ENCODE measurements at places on chromosomes 3 and 15. TPM values are rescaled to one million over a fixed set of nuclear protein-coding genes. Genes with fewer than 3 reads are reported as not detected.

DNA sequence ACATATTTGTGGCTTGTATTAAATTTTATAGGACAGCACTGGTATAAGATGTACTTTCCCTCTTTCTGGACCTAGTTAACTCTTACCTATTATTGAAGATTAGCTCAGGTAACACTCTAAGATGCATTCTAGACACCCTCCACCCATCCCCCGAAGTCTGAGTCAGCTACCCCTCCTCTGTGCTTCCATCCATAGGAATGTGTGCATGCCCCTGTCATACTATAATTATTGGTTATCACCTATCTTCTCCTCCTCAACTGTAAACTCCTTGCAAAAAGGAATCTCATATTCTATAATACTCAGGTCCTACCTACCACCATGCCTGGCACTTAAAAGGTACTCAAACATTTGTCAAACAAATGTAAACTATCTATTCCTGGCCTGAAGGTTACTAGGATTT is 3.0 kb downstream of the PEAK1 start:
- no peak for DNase-seq

DNA sequence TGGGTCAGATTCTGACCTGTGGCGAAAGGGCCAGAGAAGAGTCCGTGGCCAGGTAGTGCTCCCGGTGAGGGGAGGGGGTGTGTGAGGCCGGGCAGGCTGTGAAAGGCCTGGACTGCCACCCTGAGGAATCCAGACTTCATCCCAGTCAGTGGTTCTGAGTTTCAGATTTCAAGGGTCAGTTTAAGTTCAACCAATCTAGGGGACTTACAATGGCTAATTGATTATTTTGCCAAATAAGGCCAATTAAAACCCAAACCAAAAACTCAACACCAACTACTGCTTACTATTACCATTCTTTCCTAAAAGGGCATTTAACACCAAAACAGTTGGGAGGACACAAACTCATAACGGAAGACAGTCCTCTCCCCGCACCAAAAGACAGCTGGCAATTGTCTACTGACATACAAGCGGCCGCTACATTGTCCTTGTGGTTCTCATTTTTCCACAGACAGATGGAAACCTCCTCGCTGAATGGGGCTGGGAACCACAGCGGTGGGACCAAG is 30.5 kb downstream of the TMEM44 start:
- DNase-seq, result no peak

GRCh38 chr15:68488966-68489365 is 57.0 kb upstream of the ITGA11 start:
- no peak for DNase-seq

Gene CFAP44
- total RNA-seq, result 4.8 TPM

DNA sequence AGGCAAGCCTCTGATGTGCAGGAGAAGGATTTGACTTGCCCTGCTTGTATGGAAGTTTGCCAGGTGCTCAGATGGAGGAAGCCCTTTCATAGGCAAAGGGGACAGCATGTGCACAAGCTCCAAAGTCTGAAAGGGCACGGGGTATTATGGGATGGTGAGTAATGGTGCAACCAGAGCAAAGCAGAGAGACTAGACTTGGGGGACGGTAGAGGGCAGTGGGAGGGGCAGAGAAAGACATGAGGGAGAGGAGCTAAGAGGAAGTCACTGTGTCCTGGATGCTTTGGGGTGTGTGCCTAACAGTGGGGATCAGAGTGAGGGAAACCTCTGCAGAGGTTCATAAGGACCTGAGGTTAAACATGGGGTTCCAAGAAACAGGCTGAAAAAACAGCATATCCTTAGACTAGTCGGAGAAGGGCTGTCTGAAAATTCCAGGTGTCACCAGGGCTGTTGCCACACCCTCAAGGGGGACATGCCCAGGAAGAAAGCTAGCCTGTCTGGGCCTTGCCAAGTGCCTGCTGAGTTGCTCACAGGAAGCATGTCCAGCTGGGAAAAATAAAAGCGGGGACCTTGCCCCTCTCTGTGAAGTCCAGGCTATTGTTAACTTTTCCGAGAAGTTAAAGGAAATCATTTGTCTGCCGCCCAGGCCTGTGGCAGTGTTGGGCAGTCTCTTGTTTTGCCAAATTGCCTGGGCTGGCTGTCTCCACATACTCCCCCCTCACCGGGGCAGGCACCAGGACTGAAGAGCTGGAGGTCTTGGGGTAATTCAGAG is 47.1 kb downstream of the HRH1 start:
- DNase-seq, result peak; percentile 56

GRCh38 chr15:89898614-89899294 is 5.0 kb upstream of the AP3S2 start:
- DNase-seq, result no peak

Gene SLC26A6
- 15.4 TPM for total RNA-seq

- DNase-seq, result no peak
These were observed 223.5 kb downstream of the ABHD5 start for GRCh38 chr3:43914269-43914668.

- DNase-seq, result no peak
These were observed 1.7 kb upstream of the PLCB2 start for GRCh38 chr15:40309344-40309862.

GRCh38 chr15:90807786-90808086 is 60.7 kb upstream of the FURIN start:
- DNase-seq, result no peak

Gene CATSPER2
- 1.2 TPM for total RNA-seq

DNA sequence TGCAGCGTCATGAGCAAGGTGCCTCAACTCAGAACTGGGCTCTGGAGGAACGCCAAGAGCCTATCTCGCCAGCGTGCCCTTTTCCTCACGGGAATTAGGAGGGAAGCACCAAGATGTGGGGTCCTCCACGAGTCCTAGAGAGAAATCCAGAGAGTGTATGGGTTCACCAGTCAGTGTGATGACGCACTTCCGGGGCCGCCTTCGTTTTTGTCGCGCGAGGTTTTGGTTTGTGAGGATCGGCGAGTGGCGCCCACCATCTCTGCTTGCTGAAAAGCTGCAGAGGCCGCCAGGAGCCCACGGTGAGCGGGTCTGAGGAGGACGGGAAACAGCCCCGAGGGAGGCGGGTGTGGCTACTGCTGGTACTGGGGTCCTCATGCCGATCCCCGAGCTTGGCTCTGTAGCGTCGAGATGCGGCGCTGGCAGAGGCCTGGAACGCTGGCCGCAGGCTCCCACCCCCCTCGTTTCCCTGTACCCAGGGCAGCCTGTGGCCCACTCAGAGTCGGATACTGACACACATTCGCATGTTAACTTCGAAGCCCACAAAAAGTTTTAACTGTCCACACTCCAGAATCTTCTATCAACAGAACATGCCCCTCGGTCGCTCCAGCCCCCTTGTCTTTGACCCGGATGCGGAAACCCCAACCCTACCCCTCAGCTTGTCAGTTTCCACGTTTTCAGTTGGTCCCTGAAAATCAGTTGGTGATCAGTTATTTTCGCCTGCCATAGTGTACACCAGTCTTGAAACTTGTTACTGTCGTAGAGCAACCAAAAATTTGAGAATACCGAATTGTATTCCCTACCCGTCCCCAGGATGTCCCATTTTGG is 30.4 kb downstream of the ZNF662 start:
- peak; percentile 84 for DNase-seq

DNA sequence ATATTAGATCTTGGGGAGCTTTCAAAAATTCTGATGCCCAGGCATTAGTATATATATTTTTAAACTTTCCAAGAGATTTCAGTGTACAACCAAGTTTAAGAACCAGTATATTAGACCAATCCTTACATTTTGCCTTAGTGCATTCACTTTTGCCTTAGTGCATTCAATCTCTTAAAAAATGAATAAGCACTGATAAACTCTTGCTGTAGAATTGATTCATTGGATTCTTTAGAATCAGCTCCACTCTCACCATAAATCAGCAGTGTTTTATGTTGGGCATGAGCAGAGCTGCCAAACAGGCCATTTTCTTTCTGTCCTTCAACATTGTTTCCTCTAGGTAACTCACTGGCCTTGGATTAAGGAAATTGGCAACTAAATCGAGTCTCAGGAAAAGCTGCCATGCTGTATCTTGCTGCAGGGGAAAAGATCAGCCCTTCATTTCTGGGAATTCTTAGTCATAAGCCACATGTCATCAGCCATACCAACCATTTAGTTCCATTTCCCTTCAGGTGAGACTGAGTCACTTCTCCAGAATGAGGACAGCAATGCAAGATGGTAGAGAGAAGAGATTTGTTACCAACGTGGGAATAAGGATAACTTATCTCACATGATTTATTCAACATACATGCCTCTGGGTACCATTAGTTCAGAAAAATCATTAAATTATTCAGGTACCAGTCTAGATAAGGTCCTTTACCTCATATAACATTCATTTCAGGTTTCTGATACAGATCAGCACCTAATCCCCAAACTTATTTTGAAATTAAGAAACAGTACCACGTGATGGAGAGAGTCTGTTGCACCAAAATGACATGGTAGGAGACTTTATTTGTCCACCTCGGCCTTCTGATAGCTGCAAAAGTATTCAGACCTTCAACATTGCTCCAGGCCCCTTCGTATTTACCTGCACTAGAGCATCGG is 192.5 kb downstream of the P3H2 start:
- DNase-seq, result no peak

GRCh38 chr3:8732413-8732812 is 1.2 kb upstream of the CAV3 start:
- DNase-seq, result no peak

Gene GABPB1
- total RNA-seq, result 11.2 TPM

DNA sequence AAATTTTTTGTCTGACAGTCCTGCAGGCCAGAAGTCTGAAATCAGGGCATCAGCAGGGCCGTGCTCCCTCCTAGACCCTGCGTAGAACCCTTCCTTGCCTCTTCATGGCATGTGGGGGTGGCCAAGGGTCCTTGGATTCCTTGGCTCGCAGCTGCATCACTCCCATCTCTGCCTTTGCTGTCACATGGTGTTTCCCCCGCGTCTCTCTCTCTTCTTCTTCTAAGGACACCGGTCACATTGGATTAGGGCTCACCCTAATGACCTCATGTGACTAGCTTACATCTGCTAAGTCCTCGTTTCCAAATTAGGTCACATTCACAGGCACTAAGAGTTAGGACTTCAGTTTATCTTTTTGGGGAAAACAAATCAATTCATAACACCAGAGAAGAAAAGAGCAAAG is 12.0 kb downstream of the SLCO3A1 start:
- no peak for DNase-seq

DNA sequence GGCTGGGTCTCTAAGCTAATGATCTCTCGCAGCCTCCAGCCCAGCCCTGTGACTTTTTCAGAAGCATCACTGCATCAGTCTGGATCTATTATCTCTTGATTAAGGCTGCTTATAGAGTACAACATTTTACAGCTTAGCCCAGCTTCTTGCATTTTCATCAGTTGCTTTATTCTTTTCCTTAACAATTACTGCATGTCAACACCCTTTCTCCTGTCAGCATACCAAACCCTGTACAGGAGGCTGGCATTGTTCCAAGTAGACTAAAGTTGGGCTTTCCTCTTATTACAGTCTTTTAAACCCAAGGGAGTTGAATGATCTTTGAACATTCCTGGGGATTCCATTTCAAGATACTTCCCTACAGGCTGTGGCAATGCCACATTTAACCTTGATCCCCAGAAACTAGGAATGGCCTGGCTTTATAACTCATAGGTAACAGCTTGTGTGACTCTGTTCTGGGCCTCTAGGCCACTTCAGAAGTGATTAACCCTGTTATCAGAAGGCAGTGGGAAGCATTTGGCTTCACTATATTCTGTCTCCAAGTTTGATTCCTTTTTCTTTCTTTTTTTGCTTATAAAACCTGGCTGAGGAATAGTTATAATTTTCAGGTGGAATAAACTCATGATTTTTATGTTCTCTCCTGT is 182.9 kb downstream of the KCNMB2 start:
- no peak for DNase-seq

Gene SEMA3B
- 33.0 TPM for total RNA-seq

DNA sequence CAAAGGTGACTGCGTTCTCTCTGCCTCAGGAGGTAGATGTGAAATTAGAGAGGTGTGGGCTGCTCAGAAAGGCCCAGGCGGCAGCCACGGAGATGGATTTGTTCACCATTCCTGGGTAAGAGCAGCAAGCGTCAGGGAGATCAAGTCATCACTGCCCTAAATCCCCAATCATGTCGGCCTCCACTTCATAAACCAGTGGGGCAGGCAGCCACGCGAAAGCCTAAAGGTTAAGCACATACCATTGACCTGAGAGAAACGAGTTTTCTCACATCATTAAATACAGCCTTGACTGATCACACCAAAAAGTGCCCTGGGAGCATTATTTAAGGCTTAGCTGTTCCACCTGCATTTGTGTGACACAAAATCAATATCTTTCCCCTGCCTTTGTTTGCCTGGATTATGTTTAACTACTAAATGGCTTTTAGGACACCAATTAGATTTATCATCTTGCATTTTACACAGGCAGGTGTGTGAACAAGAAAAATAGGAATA is 50.7 kb upstream of the FOXB1 start:
- no peak for DNase-seq

Gene LYZL4
- total RNA-seq, result not detected

Gene PFN2
- 74.6 TPM for total RNA-seq

Gene DUOX1
- total RNA-seq, result 3.3 TPM

DNA sequence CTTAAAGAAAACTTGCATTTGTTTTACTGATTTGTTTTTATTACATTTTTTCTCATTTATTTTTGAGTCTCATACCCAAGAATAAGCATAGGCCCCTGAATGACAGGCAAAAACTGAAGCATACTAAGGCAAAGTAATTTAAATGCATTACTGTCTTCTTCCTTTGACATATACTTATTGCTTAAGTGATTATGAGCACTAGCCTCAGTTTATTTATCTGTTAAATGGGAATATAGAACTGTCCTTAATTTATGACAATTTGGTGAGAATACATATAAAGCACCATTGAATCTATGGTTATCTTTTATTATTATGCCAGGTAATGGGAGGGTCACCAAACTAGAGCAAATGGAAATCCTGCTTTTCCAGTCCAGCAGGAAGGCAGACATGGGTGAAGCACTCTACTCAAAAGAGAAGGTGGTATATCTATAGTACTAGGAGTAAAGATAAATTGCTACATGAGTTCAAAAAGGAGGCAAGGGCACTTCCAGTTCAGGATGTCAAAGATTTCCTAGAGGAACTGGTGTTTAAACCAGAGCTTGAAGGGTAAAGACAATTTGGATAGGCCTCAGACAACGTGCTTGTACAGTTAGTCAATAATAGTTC is 435.0 kb downstream of the FOXP1 start:
- DNase-seq, result no peak

DNA sequence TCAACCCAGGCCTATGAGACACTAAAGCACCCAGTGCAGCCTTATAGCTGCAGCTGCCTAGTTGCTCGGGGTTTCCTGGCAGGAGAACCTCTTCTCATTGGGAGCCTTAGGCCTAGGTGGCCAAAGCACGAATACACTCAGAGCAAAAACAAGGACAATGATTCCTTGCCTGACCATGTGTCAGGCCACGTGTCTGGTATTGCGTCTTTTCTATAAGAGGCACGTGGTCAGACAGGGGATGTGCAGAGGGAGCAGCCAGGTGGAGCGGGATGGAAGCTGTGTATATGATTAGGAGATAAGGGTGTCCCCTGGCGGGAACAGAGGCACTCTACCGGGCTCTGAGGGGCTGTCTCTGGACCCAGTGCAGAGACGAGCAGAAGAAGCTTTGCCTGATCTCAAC is 26.4 kb downstream of the SLC22A14 start:
- DNase-seq, result no peak

Gene SLCO2A1
- total RNA-seq, result 51.2 TPM

Gene NR1I2
- total RNA-seq, result 0.18 TPM

All from right cardiac atrium (tissue), 5 donors.